ENCODE measurements at places on chromosomes 7 and 10.

GRCh38 chr7:54476609-54477008 is 65.6 kb upstream of the VSTM2A start:
- DNase-seq, result no peak

GRCh38 chr7:116570306-116570705 is 45.5 kb downstream of the CAV1 start:
- no peak for DNase-seq

DNA sequence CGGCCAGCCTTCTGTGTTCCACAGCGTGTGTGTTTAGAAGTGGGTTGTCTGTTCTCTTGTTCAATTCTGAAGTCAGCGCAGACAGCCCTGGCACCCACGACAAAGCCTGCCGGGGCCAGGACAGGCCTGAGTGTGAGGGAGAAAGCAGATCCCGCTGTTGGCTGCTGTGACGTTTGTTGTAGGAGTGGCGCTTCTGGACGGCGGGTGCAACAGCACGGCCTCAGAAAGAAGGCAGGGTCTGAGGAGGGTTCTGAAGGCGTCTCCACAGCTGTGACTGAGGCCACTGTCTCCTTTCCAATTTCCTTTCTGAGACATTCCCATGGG is 76.2 kb downstream of the VIPR2 start:
- peak; percentile 13 for DNase-seq

DNA sequence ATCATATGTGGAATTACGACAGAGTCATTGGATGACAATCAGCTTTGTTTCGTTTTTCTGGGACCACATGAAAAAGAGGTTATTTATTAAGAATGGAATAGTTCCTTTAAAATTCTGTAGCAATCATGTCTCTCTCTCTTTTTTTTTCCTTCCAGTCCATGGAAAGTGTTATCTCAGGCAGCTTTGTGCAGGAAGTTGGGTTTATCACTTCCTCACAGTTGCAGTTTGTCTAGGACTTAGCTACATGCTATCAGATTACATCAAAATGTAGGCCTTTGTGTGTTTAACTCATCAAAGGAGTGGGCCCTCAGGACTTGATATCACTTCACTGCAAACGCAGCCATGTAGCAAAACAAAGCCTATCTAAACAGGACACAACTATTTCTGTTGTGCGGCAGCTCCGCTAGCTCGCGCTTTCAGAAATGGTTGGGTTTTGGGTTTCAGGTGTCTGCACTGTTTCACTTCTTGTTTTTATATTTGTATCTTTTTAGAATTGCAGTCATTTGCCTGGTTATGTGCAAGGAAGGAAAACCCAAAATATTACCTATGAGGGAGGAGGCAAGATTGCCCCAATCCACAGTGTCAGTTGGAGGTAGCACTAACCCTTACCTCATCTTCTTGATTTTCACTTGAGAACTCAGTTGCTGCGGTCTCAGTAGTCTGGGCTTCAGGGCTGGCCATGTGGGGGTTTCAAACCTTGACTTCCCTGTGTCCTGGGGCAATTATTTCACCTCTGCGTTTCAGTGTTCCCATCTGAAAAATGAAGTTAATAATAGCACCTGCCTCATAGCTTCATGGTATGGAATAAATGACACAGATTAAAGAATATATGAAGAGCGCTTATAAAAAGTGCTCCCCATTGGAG is 66.7 kb downstream of the HHEX start:
- no peak for DNase-seq

GRCh38 chr7:45990276-45990675 is 69.2 kb upstream of the IGFBP3 start:
- no peak for DNase-seq

GRCh38 chr7:138033241-138033640 is 31.4 kb upstream of the CREB3L2 start:
- DNase-seq, result no peak

- no peak for DNase-seq
Observed at GRCh38 chr7:95725205-95725604, 47.1 kb upstream of the DYNC1I1 start.

DNA sequence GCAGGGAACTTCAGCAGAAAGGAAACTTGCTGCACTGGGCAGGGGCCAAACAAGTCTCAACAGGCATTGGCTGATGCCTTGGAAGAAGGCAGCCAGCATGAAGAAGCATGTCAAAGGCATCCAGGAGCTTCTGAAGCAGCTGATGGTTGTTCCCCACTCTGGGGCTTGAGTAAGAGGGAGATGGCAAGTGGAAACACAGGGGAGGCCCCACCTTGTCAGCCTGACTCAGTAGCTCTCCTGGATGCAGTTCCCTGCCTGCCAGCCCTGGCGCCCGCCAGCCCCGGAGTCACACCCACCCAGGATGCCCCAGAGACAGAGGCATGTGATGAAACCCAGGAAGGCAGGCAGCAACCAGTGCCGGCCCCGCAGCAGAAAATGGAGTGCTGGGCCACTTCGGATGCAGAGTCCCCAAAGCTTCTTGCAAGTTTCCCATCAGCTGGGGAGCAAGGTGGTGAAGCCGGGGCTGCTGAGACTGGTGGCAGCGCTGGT is 96.5 kb downstream of the TACC2 start:
- no peak for DNase-seq

- DNase-seq, result no peak
Observed at GRCh38 chr10:49778197-49778596, 16.1 kb upstream of the OGDHL start.

DNA sequence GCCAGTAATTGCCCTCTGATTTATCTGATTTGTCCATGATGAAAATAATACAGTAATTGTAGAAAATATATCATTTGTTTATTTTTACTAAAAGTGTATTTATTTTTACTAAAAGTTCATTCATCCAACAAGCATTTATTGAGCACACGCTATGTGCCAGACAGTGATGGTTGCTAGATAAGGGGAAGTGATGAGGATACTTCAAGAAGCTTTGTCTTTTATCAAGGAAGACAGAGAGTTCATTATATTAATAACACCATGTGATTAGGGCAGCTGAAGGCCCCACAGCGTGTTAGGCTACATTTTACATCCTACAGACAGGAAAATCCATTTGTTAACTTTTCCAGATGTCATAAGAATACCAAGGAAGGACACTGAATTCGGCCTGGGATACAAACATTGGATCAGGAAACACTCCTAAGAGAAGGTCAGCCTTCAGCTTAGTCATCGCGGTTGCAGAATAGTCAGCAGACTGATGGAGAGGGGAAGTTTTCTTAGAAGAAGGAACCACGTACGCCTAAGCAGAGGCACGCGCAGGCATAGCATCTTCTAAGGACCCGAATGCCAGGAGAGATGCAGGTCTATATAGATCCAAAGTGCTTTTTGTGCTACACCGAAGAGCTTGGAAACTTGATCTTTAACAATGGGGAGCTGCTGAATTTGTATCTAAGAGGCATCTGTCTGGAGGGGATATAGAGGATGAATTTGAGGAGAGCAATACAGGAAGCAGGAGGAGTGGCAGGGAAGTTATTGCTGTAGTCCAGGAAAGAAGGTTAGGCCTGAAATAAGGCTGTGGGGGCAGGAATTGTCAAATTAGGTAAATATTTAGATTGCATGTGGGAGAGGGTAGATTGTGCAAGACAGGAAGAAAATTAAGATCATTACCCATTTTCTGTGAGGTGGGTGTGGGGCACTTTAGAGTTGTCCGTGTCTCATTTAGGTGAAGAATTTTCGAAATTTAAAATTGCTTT is 85.7 kb downstream of the LRGUK start:
- DNase-seq, result no peak

Data from midbrain (tissue), 1 donor.